Caco-2 (cell line): ENCODE measurements at places on chromosomes 1 and 21. TPM values are rescaled to one million over a fixed set of nuclear protein-coding genes. Genes with fewer than 3 reads are reported as not detected.

Gene INAVA
- 112 and 123 TPM in 2 replicates for total RNA-seq

Gene RNF186
- total RNA-seq: not detected in 2 replicates

- no peaks in the 10 kb centered on the region for H3K36me3 ChIP-seq
- H3K27ac ChIP-seq: no peak overlapping the region
- H3K4me1 ChIP-seq: no peaks in the 10 kb centered on the region
- no peak overlapping the region for H3K4me3 ChIP-seq
- H3K27me3 ChIP-seq: no peaks in the 10 kb centered on the region
Measured at GRCh38 chr1:204704794-204705492, 19.4 kb upstream of the LRRN2 start.

- H3K36me3 ChIP-seq: no peaks in the 10 kb centered on the region
- peaks cover 8% of the 10 kb centered on the region; the same call in 1 of the 2 replicates for H3K4me1 ChIP-seq
- DNase-seq: no peak
- H3K27me3 ChIP-seq: no peaks in the 10 kb centered on the region
- no peak overlapping the region for H3K4me3 ChIP-seq
Measured at GRCh38 chr1:26627954-26628353, 67.9 kb upstream of the ARID1A start.
